ENCODE measurements at places on chromosomes 5 and 9. TPM values are rescaled to one million over a fixed set of nuclear protein-coding genes. Genes with fewer than 3 reads are reported as not detected.

GRCh38 chr9:80928697-80929096, 760.6 kb downstream of the TLE1 start:
- H3K27ac ChIP-seq: no peak overlapping the region
- H3K4me3 ChIP-seq: no peak overlapping the region
- no peaks in the 10 kb centered on the region for H3K27me3 ChIP-seq
- no peak for DNase-seq
- H3K36me3 ChIP-seq: no peaks in the 10 kb centered on the region

GRCh38 chr5:4206127-4206526, 610.5 kb downstream of the IRX1 start:
- no peaks in the 10 kb centered on the region for H3K4me1 ChIP-seq
- no peak overlapping the region for H3K27ac ChIP-seq
- H3K36me3 ChIP-seq: no peaks in the 10 kb centered on the region
- no peaks in the 10 kb centered on the region for H3K27me3 ChIP-seq
- no peak overlapping the region for H3K4me3 ChIP-seq
- no peak for DNase-seq

- no peaks in the 10 kb centered on the region for H3K4me1 ChIP-seq
- no peak for DNase-seq
- no peaks in the 10 kb centered on the region for H3K36me3 ChIP-seq
- H3K27ac ChIP-seq: no peak overlapping the region
Measured at GRCh38 chr9:113648586-113648985, 185.1 kb downstream of the RGS3 start.

- no peak for DNase-seq
- H3K27ac ChIP-seq: no peak overlapping the region
- peaks cover 10% of the 10 kb centered on the region for H3K4me1 ChIP-seq
- no peak overlapping the region for H3K4me3 ChIP-seq
- no peaks in the 10 kb centered on the region for H3K36me3 ChIP-seq
Measured at GRCh38 chr9:21078702-21079101, 960 bp upstream of the IFNB1 start.

GRCh38 chr9:133581513-133582343, 27.5 kb downstream of the FAM163B start:
- no peak overlapping the region for H3K27ac ChIP-seq
- H3K4me1 ChIP-seq: peaks cover 15% of the 10 kb centered on the region

- no peak for DNase-seq
- no peaks in the 10 kb centered on the region for H3K27me3 ChIP-seq
- H3K27ac ChIP-seq: no peak overlapping the region
- H3K36me3 ChIP-seq: no peaks in the 10 kb centered on the region
Measured at GRCh38 chr5:53430618-53431252, 49.7 kb upstream of the FST start.

GRCh38 chr5:1745796-1746370, 53.8 kb downstream of the MRPL36 start:
- peaks cover 17% of the 10 kb centered on the region for H3K27me3 ChIP-seq
- DNase-seq: no peak
- H3K4me3 ChIP-seq: no peak overlapping the region
- H3K27ac ChIP-seq: no peak overlapping the region

DNA sequence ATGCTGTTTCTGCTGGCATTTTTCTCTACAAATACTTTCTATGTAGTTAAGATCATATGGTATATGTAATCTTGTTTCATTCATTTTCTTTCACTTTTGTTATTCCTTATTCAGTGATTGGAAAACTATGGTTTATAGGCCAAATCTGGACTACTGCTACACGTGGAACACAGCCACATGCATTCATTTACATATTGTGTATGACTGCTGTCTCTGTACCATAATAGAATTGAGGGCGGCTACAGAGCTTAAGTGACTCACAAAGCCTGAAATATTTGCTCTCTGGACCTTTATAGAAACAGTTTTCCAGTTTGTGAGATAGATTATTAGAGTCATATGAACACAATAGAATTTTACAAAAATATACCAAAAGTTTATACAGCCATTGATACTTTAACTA, 133.6 kb upstream of the CDKN2B start:
- no peak overlapping the region for H3K27ac ChIP-seq
- no peak for DNase-seq
- no peak overlapping the region for H3K4me3 ChIP-seq

DNA sequence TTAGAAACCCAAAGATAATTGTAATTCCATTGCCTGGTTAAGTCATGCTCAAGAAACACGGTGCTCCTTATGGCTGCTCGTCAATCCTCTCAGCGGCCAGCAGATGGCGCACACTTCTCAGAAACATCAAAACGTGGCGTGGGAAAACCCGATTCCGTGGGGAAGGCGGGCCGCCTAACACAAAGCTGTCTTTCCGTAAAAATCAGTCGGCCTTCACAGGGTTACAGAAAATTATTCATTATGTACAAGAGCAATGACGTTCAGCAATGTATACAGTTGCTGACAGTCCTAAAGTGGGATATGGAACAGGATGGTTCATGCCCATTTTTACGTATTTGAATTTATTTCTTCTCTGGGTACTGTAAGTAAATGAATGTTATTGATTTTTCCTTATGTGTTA, 83.5 kb downstream of the PDE4D start:
- H3K27ac ChIP-seq: no peak overlapping the region
- peaks cover 6% of the 10 kb centered on the region for H3K27me3 ChIP-seq

GRCh38 chr5:14301186-14301585, 158.0 kb downstream of the TRIO start:
- H3K4me3 ChIP-seq: no peak overlapping the region
- H3K27ac ChIP-seq: no peak overlapping the region
- no peak for DNase-seq
- H3K36me3 ChIP-seq: no peaks in the 10 kb centered on the region
- no peaks in the 10 kb centered on the region for H3K4me1 ChIP-seq

- H3K4me1 ChIP-seq: no peaks in the 10 kb centered on the region
- DNase-seq: no peak
- no peaks in the 10 kb centered on the region for H3K27me3 ChIP-seq
- H3K36me3 ChIP-seq: no peaks in the 10 kb centered on the region
- H3K27ac ChIP-seq: no peak overlapping the region
- no peak overlapping the region for H3K4me3 ChIP-seq
Measured at GRCh38 chr5:74589204-74590056, 51.1 kb downstream of the ENC1 start.

- no peaks in the 10 kb centered on the region for H3K36me3 ChIP-seq
- peak; percentile 42 for DNase-seq
- H3K27ac ChIP-seq: peak overlapping the region; percentile 68
Measured at GRCh38 chr9:136881691-136882108, 4.6 kb upstream of the TRAF2 start.

DNA sequence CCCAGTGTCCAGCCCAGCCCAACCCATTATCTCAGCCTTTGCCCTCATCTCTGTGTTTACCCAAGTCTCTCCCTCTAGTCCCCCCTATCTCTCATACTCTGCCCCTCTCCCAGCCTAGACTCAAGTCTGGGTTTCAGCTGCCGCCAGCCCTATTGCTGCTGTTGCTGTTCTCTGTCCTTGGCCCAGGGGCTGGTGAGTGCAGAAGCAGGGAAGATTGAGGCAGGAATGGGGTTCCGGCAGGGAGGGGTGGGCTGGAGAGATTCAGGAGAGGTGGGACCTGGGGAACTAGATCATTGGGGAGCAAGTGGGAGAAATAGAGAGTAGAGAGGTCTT, 702 bp downstream of the TMEM8B start:
- peaks cover 39% of the 10 kb centered on the region for H3K4me1 ChIP-seq
- no peaks in the 10 kb centered on the region for H3K36me3 ChIP-seq
- peak overlapping the region; percentile 47 for H3K27ac ChIP-seq
- DNase-seq: no peak
- H3K27me3 ChIP-seq: no peaks in the 10 kb centered on the region

- H3K27me3 ChIP-seq: no peaks in the 10 kb centered on the region
- DNase-seq: peak; percentile 23
Measured at GRCh38 chr9:98993570-98993945, 49.9 kb downstream of the COL15A1 start.

GRCh38 chr9:26205261-26205660, 527.0 kb upstream of the TUSC1 start:
- no peaks in the 10 kb centered on the region for H3K36me3 ChIP-seq
- H3K4me3 ChIP-seq: no peak overlapping the region
- no peak for DNase-seq
- H3K27me3 ChIP-seq: no peaks in the 10 kb centered on the region
- no peaks in the 10 kb centered on the region for H3K4me1 ChIP-seq
- H3K27ac ChIP-seq: no peak overlapping the region

- H3K27ac ChIP-seq: no peak overlapping the region
- H3K27me3 ChIP-seq: no peaks in the 10 kb centered on the region
- DNase-seq: no peak
- H3K4me3 ChIP-seq: no peak overlapping the region
Measured at GRCh38 chr5:54909911-54910870, 75.2 kb downstream of the ESM1 start.

DNA sequence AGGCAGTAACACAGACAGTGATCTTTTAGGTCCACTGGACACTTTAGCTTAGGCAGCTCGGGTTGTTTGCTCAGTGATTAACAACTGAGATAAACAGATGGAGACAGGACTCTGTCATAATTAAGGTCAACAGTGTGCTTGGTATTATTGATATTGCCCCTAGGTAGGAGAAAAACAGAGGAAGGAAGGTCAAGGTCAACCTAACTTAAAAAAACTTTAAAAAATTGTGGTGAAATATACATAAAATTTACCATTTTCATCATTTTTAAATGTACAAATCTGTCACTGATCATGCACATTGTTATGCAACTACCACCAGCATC, 2.1 kb upstream of the HSPA4 start:
- H3K4me3 ChIP-seq: no peak overlapping the region
- no peaks in the 10 kb centered on the region for H3K27me3 ChIP-seq
- no peak overlapping the region for H3K27ac ChIP-seq
- DNase-seq: no peak

GRCh38 chr5:88729084-88729828, 153.7 kb downstream of the MEF2C start:
- peak; percentile 47 for DNase-seq
- H3K27me3 ChIP-seq: peaks cover 7% of the 10 kb centered on the region
- no peak overlapping the region for H3K27ac ChIP-seq
- no peak overlapping the region for H3K4me3 ChIP-seq
- H3K36me3 ChIP-seq: no peaks in the 10 kb centered on the region

DNA sequence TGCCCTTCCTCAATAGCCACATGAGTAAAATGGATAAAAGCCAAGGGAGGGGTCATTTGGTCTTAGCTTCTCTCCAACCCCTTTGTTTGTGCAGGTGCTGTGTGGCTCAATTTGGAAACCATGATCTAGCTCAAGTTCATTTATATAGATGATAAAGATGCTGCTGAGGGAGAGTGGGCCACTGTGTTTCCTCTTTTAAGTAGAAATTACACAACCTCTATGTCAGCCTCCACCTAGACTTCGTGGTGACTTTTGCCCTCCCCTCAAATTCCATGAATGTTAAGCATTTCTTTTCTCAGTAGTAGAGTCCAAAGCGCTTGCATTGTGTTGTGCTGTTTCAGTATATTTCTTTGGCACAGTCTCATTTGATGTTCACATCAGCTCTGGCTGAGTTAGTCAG, 241.4 kb downstream of the ARHGAP26 start:
- H3K27me3 ChIP-seq: no peaks in the 10 kb centered on the region
- no peak overlapping the region for H3K27ac ChIP-seq
- no peak overlapping the region for H3K4me3 ChIP-seq

DNA sequence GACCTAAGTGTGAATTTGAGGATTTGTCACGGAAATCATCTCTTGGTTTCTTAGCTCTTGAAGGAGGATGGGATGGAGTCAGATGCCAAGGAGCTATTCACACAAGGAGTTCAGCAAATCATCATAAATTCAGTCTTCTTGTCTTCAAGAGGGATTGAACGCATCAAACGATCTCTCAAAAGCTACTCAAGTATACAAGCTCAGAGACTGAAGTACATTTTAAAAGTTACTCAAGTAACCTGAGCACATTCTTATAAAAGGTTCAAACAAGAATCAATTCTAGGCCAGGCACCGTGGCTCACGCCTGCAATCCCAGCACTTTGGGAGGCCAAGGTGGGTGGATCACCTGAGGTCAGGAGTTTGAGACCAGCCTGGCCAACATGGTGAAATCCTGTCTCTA, 21.1 kb upstream of the GOLPH3 start:
- H3K36me3 ChIP-seq: no peaks in the 10 kb centered on the region
- no peaks in the 10 kb centered on the region for H3K27me3 ChIP-seq
- no peak for DNase-seq
- H3K4me3 ChIP-seq: no peak overlapping the region

DNA sequence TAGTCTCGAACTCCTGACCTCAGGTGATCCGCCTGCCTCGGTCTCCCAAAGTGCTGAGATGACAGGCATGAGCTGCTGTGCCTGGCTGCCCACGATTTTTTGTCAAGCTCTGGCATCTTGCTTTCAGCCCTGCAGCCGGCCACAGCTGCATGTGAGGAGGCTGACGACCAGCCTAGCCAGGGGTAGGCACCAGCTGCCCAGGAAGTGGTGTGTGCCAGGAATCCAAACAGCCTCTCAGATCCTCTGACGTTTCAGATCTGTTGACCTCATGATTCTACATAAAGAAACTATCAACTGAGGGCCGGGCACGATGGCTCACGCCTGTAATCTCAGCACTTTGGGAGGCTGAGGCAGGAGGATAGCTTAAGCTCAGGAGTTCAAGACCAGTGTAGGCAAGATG, 19.0 kb downstream of the DYNC2I2 start:
- H3K27ac ChIP-seq: no peak overlapping the region
- H3K4me3 ChIP-seq: no peak overlapping the region
- DNase-seq: no peak
- no peaks in the 10 kb centered on the region for H3K4me1 ChIP-seq
- H3K36me3 ChIP-seq: peaks cover 16% of the 10 kb centered on the region
- no peaks in the 10 kb centered on the region for H3K27me3 ChIP-seq

DNA sequence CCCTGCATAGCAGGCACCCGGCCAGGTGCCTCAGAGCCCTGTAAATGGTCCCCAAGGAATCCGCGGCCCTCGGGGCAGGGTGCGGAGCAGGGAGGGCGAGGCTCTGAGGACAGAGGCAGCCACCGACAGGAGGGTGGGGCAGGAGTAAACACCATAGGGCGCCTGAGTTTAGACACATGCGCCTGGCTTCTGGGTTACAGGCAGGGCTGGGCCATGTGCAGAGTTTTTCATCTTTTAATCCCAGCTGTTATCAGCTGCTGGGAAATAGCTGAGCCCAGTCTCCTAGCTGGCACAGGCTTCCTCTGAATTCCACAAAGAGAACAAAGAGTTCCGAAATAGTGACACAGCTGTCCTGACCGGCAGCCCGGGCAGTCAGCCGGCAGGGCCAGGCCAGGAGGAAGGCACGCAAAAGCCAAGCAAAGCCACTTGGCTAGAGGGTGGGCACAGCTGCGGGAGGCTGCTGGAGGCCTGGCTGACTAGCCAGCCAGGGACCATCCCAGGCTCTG, 98.9 kb upstream of the PHYKPL start:
- H3K4me1 ChIP-seq: no peaks in the 10 kb centered on the region
- H3K4me3 ChIP-seq: no peak overlapping the region
- no peaks in the 10 kb centered on the region for H3K27me3 ChIP-seq
- H3K36me3 ChIP-seq: no peaks in the 10 kb centered on the region
- H3K27ac ChIP-seq: no peak overlapping the region
- no peak for DNase-seq

ARID3C gene
- total RNA-seq: 0.34 TPM

TRIM7 gene
- total RNA-seq: 3.8 TPM

NOXA1 gene
- total RNA-seq: 7.7 TPM

IFNA14 gene
- total RNA-seq: not detected

LCN1 gene
- total RNA-seq: not detected

EQTN gene
- total RNA-seq: not detected

LECT2 gene
- not detected for total RNA-seq

ADAMTS2 gene
- total RNA-seq: not detected

RHOBTB3 gene
- total RNA-seq: 3.8 TPM

GDA gene
- not detected for total RNA-seq

ESM1 gene
- not detected for total RNA-seq

F12 gene
- 0.20 TPM for total RNA-seq

ADAMTS16 gene
- not detected for total RNA-seq

IL17B gene
- not detected for total RNA-seq

ALDH1A1 gene
- total RNA-seq: 0.39 TPM

LVRN gene
- total RNA-seq: not detected
